ENCODE measurements at places on chromosomes 16 and 17. TPM values are rescaled to one million over a fixed set of nuclear protein-coding genes. Genes with fewer than 3 reads are reported as not detected.

GP1BA gene
- not detected for total RNA-seq

CCDC78 gene
- total RNA-seq, result 1.5 TPM

CAVIN1 gene
- total RNA-seq, result 513 TPM

DNASE1L2 gene
- total RNA-seq, result 1.0 TPM

WFIKKN2 gene
- total RNA-seq, result not detected

ATP1B2 gene
- not detected for total RNA-seq

DNAH17 gene
- not detected for total RNA-seq

CCDC40 gene
- total RNA-seq, result 2.0 TPM

DOC2A gene
- 0.30 TPM for total RNA-seq

TNFSF13 gene
- 1.2 TPM for total RNA-seq

MINK1 gene
- total RNA-seq, result 13.8 TPM

ZNF597 gene
- 0.67 TPM for total RNA-seq

PRRT2 gene
- 0.67 TPM for total RNA-seq

KREMEN2 gene
- 0.15 TPM for total RNA-seq

RHBDL1 gene
- 0.50 TPM for total RNA-seq

ICAM2 gene
- total RNA-seq, result 1.8 TPM

TP53 gene
- 57.2 TPM for total RNA-seq

TMEM220 gene
- 2.9 TPM for total RNA-seq

NOD2 gene
- total RNA-seq, result not detected

DPEP3 gene
- not detected for total RNA-seq

SLC35G6 gene
- not detected for total RNA-seq

HASPIN gene
- total RNA-seq, result 9.7 TPM

MED31 gene
- total RNA-seq, result 14.1 TPM

ACSM2A gene
- not detected for total RNA-seq

ZNF385C gene
- not detected for total RNA-seq

CLEC19A gene
- not detected for total RNA-seq

TPSG1 gene
- not detected for total RNA-seq

KRT23 gene
- under 0.01 TPM for total RNA-seq

DLX3 gene
- total RNA-seq, result not detected

PRSS27 gene
- 0.74 TPM for total RNA-seq

SPNS1 gene
- 37.3 TPM for total RNA-seq

PLCG2 gene
- 0.17 TPM for total RNA-seq

CNTNAP1 gene
- 16.4 TPM for total RNA-seq

KRT9 gene
- not detected for total RNA-seq

KRTAP2-2 gene
- total RNA-seq, result not detected

SLFN14 gene
- not detected for total RNA-seq

PIMREG gene
- 81.5 TPM for total RNA-seq

LPO gene
- total RNA-seq, result not detected
